ENCODE measurements at places on chromosomes 6 and 20. TPM values are rescaled to one million over a fixed set of nuclear protein-coding genes. Genes with fewer than 3 reads are reported as not detected.
A peak's percentile ranks its signal among the peaks of the same experiment; 100 is the strongest.

DNA sequence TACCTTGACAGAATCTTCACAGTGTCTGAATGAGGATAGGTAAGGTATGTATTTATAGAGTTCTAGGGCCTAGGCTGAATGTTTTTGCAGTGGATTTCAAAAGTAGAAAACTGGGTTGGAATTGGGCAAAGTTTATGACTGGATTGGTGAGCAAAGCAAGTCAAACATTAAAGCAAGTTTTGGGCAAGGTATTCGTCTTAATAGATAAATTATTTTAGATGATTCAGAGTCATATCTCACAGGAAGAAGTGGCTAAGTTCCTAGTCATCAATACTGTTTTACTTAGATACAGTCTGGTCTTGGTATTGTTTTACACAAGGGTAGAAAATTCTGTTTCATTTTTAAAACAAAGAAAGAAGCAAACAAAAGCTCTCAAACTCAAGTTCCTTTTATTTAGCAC lies 284.1 kb upstream of the EPHA7 start:
- H3K4me3 ChIP-seq, result no peak overlapping the region
- H3K36me3 ChIP-seq, result peaks cover 10% of the 10 kb centered on the region
- H3K27me3 ChIP-seq, result no peaks in the 10 kb centered on the region
- no peaks in the 10 kb centered on the region for H3K4me1 ChIP-seq
- no peak overlapping the region for H3K27ac ChIP-seq

Gene OR2J3
- total RNA-seq, result not detected

Gene LAMA2
- total RNA-seq, result 0.47 TPM

GRCh38 chr6:53724501-53724900 lies 58.9 kb upstream of the KLHL31 start:
- no peak for DNase-seq
- peaks cover 17% of the 10 kb centered on the region for H3K4me1 ChIP-seq
- H3K4me3 ChIP-seq, result no peak overlapping the region

DNA sequence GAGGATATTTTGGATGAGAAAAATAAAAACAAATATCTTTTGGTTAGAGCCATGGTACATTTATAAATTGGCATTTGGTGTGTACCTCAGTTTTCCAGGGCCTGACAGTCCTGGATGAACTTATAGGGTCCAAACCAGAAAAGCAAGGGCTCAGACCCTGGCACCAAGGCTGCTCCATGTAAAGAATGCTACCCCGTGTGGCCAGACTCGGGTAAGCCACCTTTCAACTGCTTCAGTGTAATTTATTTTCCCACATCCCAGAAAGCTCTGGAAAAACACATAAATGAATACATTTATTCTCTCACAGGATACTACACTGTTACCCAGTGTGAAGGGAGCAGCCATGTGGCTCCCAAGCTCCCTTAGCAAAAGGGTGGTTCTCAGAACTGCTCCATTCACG lies 13.8 kb downstream of the MRPL14 start:
- no peaks in the 10 kb centered on the region for H3K27me3 ChIP-seq
- H3K4me3 ChIP-seq, result no peak overlapping the region
- peaks cover 14% of the 10 kb centered on the region for H3K36me3 ChIP-seq
- no peaks in the 10 kb centered on the region for H3K4me1 ChIP-seq
- DNase-seq, result no peak

Gene OPRL1
- total RNA-seq, result 0.96 TPM

DNA sequence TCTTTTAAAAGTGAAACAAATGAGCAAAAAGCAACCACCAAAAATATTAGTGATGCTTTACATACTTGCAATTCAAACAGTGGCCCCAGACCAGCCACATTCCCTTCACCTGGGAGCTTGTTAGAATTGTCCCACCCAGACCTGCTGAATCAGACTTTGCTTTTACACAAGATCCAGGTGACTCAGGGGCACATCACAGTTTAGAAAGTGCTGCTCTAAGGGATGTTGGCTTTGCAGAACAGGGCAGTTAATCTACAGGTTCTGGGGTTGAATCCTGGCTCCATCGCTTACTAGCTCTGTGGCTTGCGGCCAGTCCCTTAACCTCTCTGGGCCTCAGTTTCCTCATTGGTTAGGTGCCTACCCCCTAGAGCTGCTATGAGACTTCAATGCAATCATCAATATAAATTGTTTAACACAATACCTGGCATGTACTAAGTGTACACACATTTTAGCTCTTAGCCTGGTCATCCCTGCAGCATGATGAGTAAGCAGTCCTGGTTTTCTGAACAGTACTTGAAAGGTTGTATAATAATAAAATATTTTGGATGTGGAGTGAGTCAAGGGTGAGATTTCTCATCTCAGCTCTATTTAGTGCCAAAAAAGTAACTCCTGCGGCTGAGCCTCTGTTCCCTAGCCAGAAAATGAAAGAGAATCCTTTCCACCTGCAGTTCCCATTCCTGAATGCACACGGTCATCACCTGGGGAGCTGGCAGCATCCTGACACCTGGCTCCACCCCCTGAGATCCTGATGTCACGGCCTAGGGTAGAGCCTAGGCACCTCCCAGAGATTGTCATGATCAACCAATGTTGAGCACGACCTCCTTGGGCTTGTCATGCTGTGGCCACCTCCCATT lies 162.7 kb downstream of the ANKRD60 start:
- H3K4me3 ChIP-seq, result no peak overlapping the region
- H3K27me3 ChIP-seq, result peaks cover 28% of the 10 kb centered on the region

Gene BCAS1
- total RNA-seq, result not detected

DNA sequence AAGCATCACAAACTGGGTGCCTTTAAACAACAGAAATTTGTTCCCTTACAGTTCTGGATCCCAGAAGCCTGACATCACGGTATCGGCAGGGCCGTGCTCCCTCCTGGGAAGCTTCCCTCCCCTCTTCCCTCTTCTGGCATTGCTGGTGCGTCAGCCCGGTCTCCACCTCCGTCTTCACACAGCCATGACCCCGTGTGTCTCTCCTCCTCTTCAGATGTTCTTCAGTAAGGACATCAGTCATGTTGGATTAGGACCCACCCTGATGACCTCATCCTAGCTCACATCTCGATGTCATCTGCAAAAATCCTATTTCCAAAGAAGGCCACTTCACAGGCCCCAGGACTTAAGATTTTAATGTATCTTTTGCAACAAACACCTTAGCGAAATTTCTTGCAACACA lies 38.4 kb upstream of the TBXT start:
- no peak overlapping the region for H3K4me3 ChIP-seq
- H3K27ac ChIP-seq, result peak overlapping the region; percentile 38
- no peak for DNase-seq
- peaks cover 4% of the 10 kb centered on the region for H3K27me3 ChIP-seq
- no peaks in the 10 kb centered on the region for H3K4me1 ChIP-seq
- H3K36me3 ChIP-seq, result no peaks in the 10 kb centered on the region

DNA sequence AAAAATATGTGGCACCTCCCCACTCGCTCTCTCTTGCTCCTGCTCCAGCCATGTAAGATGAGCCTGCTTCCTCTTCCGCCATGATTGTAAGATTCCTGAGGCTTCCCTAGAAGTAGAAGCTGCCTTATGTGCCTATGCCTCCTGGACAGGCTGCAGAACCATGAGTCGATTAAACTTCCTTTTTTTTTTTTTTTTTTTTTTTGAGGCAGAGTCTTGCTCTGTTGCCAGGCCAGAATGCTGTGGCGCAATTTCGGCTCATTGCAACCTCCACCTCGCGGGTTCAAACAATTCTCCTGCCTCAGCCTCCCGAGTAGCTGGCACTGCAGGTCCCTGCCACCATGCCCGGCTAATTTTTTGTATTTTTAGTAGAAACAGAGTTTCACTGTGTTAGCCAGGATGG lies 112.5 kb downstream of the FAM217A start:
- no peak overlapping the region for H3K4me3 ChIP-seq
- H3K36me3 ChIP-seq, result no peaks in the 10 kb centered on the region

GRCh38 chr20:38284893-38285444 lies 19.0 kb upstream of the BPI start:
- no peak overlapping the region for H3K4me3 ChIP-seq
- H3K27me3 ChIP-seq, result no peaks in the 10 kb centered on the region
- no peak overlapping the region for H3K27ac ChIP-seq
- peaks cover 6% of the 10 kb centered on the region for H3K36me3 ChIP-seq
- DNase-seq, result no peak
- peaks cover 34% of the 10 kb centered on the region for H3K4me1 ChIP-seq

- no peak for DNase-seq
- H3K27me3 ChIP-seq, result no peaks in the 10 kb centered on the region
- H3K36me3 ChIP-seq, result no peaks in the 10 kb centered on the region
- no peak overlapping the region for H3K4me3 ChIP-seq
- no peak overlapping the region for H3K27ac ChIP-seq
Observed at GRCh38 chr20:25744261-25744660, 47.6 kb upstream of the ZNF337 start.

GRCh38 chr6:158766621-158767455 lies 52.3 kb downstream of the EZR start:
- no peaks in the 10 kb centered on the region for H3K27me3 ChIP-seq
- peaks cover 14% of the 10 kb centered on the region for H3K36me3 ChIP-seq
- H3K4me1 ChIP-seq, result peaks cover 10% of the 10 kb centered on the region
- H3K4me3 ChIP-seq, result no peak overlapping the region
- H3K27ac ChIP-seq, result no peak overlapping the region

Gene LY86
- total RNA-seq, result not detected

GRCh38 chr20:732727-733126 lies 35.6 kb downstream of the SLC52A3 start:
- DNase-seq, result no peak
- H3K4me1 ChIP-seq, result peaks cover 8% of the 10 kb centered on the region
- no peaks in the 10 kb centered on the region for H3K36me3 ChIP-seq
- peaks cover 41% of the 10 kb centered on the region for H3K27me3 ChIP-seq
- H3K27ac ChIP-seq, result no peak overlapping the region
- H3K4me3 ChIP-seq, result no peak overlapping the region

Gene MEI4
- 0.44 TPM for total RNA-seq

DNA sequence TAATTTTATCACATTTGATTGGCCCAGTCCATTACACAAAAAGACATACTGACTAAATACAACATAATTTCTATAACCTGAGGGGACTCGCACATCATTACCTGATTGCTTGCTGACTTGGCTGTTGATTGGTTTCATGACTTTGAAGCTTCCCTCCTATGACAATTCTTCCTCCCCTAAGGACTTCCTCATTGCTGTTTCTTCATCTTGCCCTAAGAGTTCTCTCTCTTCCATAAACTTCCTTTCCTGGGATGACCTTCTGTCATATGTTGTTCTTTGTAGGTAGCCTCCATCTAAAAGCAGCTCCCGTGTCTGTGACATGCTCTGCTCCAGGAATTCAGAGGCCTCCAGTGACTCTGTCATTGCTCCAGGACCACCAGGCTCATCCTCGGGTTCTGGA lies 22.6 kb downstream of the RSPH3 start:
- no peaks in the 10 kb centered on the region for H3K4me1 ChIP-seq
- peaks cover 4% of the 10 kb centered on the region for H3K36me3 ChIP-seq
- no peak overlapping the region for H3K27ac ChIP-seq
- no peak overlapping the region for H3K4me3 ChIP-seq

DNA sequence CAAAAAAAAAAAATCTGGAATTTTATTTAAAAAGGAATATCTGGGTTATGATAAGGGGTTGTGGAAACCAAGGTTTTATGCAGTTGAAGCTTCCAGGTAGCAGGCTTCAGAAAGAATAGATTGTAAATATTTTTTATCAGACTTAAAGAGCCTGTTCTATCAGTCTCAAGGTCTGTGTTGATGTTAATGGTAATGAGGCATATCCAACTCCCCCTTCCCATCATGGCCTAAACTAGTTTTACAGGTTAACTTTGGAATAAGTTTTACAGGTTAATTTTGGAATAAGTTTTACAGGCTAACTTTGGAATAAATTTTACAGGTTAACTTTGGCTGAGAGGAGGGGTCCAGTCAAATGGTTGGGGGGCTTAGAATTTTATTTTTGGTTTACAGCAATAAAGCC lies 92.4 kb downstream of the CD24 start:
- no peak for DNase-seq
- peaks cover 5% of the 10 kb centered on the region for H3K4me1 ChIP-seq
- H3K36me3 ChIP-seq, result no peaks in the 10 kb centered on the region
- H3K27me3 ChIP-seq, result no peaks in the 10 kb centered on the region
- H3K4me3 ChIP-seq, result no peak overlapping the region

GRCh38 chr6:34144581-34145160 lies 1.2 kb downstream of the GRM4 start:
- H3K4me3 ChIP-seq, result no peak overlapping the region
- H3K27me3 ChIP-seq, result peaks cover 93% of the 10 kb centered on the region
- peaks cover 5% of the 10 kb centered on the region for H3K4me1 ChIP-seq
- DNase-seq, result no peak
- H3K27ac ChIP-seq, result no peak overlapping the region
- no peaks in the 10 kb centered on the region for H3K36me3 ChIP-seq

DNA sequence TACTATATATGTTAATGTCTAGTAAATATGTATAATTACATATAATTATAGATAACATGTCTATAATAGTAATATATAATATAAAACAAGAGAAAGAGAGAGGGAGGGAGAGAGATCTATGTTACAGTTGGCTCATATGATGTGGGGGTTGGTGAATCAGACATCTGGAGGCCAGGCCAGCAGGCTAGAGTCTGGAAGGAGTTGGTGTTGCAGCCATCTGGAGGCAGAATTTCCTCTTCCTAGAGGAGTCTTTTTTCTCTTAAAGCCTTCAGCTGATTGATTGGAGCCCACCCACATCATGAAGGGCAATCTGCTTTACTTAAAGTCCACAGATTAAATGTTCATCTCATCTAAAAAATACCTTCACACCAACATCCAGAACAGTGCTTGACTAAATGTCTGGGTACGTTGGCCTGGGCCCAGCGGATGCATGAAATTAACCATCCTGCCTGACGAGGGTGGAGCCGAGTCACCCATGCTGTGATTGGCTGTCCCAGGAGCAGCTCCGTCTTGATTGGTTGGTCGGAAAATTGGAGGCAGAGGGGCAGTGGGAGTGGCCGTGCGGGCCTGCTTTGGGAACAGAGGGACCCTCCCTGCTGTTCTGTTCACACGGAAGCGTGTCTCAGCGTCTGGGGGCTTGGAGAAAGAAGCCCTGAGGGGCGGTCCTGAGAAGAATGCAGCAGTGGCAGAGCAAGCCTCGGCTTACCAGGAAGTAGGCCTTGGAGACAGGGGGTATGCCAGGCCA lies 392.4 kb downstream of the QKI start:
- peaks cover 2% of the 10 kb centered on the region for H3K36me3 ChIP-seq
- H3K4me3 ChIP-seq, result no peak overlapping the region
- H3K27ac ChIP-seq, result no peak overlapping the region
- no peak for DNase-seq
- H3K27me3 ChIP-seq, result no peaks in the 10 kb centered on the region

Gene TAGAP
- total RNA-seq, result not detected

DNA sequence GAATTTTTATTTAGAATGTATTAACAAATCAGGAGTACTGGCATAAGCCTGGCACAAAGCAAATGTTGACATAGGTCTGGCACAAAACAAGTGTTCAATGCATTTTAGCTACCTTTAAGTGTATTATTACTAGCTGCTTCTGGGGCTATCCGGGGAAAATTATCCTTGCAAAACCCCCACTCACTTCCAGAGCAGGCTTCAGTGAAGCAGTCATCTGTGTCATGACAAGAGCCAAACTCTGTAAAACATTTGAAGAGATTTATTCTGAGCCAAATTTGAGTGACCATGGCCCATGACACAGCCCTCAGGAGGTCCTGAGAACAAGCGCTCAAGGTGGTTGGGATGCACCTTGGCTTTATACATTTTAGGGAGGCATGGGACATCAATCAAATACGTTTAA lies 6.4 kb upstream of the TRIM38 start:
- no peaks in the 10 kb centered on the region for H3K4me1 ChIP-seq
- no peak overlapping the region for H3K4me3 ChIP-seq
- DNase-seq, result no peak
- H3K27ac ChIP-seq, result no peak overlapping the region
- no peaks in the 10 kb centered on the region for H3K27me3 ChIP-seq
- peaks cover 8% of the 10 kb centered on the region for H3K36me3 ChIP-seq
